Activated gamma-delta T cell treated with anti-CD3 and anti-CD28 coated beads, Interleukin-2, amount 50 U/mL, for 16 hours (primary cell): ENCODE measurements at places on chromosomes 4 and X.

DNA sequence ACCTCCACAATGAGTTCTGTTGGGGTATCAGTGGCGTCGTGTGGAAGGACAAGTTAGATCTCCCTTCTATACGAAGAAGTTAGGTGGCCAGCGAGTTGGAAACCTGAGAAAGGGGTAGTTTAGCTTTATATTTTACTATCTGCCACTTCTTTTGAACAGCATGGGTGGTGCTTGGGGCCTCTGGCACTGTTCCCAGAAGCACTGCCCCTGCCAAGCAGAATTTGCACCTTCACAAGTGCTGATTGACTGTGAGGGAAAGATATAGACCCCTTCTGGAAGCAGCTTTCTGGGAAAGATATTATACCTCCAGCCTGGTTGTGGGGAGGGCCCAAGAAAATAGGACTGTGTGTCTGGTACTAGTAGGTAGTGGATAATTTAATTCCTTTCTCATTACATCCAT is 246.9 kb downstream of the FBXO8 start:
- no peak for DNase-seq

GRCh38 chrX:11081511-11081910 is 29.6 kb upstream of the HCCS start:
- DNase-seq = no peak

- no peak for DNase-seq
These were observed 437.6 kb upstream of the CTSO start for GRCh38 chr4:156391325-156391653.

GRCh38 chr4:76696109-76696508 is 201.8 kb downstream of the SOWAHB start:
- DNase-seq = no peak

- no peak for DNase-seq
These were observed 26.1 kb upstream of the CFAP299 start for GRCh38 chr4:80309294-80310004.

DNA sequence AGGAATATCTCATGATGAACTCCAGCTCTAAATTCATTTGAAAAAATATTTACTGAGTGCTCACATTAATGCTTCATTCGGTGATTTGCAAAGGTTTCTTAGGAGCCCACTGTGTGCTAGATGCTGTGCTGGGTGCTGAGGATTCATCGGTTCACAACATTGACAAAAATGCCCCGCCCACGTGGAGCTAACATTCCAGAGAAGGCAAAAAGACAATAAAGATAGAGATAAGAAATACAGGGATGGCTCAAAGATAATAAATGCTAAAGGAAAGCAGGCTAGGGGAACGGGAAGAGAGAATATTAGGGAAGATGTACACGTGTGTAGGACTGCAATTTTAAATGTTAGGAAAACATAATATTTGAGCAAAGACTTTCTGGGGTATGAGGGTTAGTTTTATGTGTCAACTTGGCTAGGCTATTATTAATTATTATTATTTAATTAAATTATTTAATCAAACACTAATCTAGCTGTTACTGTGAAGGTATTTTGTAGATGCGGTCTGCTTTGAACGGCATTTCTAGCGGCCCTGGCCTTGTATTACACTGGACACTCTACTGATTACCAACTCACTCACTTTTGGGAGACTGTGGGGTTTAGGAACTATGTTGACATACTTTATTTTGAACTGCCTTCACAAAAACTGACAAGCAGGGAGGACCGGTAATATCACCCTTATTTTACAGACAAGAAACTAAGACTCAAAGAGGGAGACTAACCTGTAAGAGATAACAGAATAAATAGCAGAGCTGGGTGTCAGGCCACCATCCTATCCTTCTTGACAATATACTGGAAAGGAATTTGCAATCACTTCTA is 61.9 kb upstream of the IRF2 start:
- no peak for DNase-seq

- no peak for DNase-seq
These were observed 257.8 kb downstream of the TEX13C start for GRCh38 chrX:125577479-125577878.

GRCh38 chr4:168893205-168893604 is 116.8 kb downstream of the CBR4 start:
- no peak for DNase-seq

GRCh38 chrX:84415140-84415539 is 87.1 kb downstream of the HDX start:
- no peak for DNase-seq

- no peak for DNase-seq
These were observed at the start of gene TEC for GRCh38 chr4:48268956-48269860. Gene TEC (minus strand): TSS chr4:48269838. CDS start chr4:48228614, 41,224 bp downstream.

DNA sequence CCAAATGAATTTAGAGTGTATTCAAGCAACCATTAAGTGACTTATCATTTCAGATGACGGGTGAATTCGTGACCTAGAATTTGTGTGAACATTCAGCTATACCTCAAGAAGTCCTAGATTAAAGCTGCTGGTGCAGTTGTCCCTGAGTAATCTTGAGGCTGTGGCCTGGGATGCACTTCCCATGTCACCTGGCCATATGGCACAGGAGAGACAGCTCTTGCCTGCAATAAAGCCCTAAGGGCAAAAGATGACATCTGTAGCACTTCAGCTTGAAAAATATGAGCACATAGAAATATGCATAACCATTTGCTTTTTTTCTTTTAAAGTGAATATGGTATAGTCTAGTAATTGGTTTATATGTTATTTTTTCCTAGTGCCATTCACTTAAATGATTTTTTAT is 125.8 kb downstream of the FHDC1 start:
- DNase-seq = no peak

DNA sequence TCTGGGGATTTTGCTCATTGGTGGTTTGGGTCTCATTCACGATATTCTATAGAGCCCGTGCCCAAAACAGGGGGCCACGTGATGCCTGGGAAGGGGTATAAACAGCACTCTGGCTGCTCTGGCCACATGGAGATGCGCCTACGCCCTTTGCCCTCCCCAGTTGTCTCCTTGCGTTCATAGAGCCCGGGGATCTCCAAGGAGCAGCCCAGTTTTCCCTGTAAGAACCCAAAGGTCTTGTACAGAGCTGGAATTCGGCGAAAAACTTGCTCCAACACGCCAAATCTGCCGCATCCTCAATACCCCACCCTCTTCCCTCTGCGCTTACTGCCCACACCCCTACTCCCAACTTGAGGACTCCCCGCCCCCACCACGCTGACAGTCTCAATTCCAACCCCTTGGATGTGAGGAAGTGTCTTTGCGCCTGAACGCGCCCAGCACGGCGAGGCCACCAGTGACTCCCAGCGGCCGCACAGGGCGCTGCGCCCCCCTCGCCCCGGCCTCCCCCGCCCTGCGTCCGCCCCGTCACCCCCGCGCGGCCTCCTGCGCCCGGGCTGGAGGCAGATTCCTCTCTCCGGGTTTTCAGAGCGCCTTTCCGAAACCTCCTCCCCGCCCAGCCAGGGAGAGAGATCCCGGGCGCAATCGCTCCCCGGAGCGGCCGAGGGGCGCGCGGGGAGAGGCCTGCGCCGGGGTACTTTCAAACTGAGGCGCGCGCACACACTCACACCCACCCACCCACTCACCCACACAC is at the start of gene NHS:
Gene NHS, plus strand, starts transcription at position 582 of the 748 bp plus-strand sequence. CDS start 558 bp downstream, outside the sequence.
- DNase-seq = no peak

GRCh38 chr4:14856062-14856933 is 146.0 kb upstream of the CPEB2 start:
- DNase-seq = no peak

DNA sequence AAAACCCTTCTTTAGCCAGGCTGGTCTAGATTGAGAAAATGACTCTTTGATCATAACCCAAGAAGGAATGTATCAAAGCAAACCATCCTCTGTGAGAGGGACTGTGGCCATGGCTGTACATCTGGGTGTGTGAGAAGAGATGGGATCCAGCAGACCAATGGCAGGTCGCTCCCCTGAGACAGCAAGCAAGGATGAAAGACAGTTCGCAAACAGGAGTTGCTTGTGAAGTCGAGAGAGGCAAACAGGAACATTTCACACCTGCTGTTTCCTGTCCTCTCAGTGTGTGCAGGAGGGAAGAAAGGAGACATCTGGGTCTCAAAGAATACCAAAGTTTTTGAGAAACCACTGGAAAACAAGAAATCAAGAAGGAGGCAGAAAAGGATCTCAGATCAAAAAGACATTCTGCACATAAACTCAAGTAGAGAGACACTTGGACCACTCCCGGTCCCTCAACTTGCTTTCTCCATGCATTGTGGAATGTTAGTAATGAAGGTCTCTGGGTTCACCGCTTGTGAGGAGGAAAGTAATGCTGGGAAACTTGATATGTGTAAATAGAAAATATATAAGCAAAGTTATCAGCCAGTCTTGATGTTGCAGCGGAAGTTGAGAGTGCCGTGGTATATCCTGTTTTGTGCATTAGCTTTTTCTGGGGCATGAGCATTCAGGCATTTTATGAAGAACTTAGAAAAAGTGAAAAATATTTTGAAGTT is 327.5 kb downstream of the BMPR1B start:
- no peak for DNase-seq

DNA sequence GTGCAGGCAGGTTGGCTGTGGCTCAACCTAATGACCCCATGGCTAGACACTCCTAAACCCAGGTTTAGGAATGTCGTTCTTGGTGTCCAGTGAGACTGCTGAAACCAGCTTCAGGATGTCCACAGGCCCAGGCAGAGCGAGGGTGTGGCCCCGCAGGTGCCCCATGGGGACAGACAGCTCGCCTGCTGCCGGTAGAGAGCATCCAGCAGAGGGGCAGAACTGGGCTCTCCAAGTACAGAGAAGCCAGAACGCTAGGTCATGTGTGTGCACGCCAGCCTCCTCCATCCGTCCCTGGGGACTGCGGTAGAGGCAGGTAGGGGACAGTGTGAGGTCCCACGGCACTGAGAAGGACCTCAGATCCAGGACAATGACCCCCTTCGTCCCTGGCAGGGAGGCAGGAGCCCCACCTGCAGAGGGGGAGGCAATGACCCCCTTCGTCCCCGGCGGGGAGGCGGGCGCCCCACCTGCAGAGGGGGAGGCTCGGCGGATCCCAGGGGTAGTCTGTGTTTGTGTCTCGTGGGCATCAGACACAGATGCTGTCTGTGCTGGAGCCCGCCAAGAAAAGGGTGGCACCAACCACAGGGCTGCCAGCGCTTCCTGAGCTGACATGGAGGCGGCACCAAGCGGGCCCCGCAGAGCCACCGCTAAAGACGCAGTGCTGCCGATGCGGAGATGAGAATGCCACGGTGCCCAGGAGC is 118.4 kb downstream of the FAM53A start:
- DNase-seq = no peak

DNA sequence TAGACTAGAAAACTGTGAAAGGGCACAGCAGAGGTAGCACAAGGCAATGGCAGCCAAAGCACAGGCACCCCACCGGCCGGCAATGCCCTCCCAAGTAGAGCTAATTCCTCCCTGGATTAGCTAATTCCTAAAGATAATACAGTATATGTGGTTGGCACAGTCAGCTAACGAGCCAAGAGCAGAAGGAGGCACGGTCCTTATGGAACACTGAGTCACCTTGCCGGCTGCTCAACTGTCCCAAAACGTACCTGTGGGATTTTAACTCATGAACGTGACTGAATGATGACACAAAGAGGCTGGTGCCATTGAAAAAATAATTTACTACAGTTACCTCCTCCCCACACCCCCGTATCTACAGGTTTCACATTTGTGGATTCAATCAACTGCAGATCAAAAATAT is 9.1 kb upstream of the FGFBP1 start:
- no peak for DNase-seq

DNA sequence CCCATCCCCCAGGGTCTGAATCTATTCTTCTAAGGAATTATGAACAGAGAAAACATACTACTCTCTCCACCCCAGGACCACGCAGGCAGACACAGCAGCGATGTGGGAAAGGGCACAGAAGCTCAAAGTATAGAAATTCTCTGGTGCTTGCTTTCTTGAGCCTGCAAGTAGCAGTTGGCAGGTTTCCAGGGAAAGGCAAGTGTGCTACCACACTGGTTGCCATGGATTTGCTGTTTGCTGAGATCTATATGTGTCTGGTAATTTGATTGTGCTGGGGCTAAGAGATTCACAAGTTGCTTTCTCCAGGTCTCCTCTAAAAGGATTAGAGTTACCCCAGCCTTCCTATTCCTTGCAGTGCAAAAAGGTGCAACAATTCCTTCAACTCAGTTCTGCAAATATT is 83.1 kb downstream of the GUCY2F start:
- DNase-seq = no peak

DNA sequence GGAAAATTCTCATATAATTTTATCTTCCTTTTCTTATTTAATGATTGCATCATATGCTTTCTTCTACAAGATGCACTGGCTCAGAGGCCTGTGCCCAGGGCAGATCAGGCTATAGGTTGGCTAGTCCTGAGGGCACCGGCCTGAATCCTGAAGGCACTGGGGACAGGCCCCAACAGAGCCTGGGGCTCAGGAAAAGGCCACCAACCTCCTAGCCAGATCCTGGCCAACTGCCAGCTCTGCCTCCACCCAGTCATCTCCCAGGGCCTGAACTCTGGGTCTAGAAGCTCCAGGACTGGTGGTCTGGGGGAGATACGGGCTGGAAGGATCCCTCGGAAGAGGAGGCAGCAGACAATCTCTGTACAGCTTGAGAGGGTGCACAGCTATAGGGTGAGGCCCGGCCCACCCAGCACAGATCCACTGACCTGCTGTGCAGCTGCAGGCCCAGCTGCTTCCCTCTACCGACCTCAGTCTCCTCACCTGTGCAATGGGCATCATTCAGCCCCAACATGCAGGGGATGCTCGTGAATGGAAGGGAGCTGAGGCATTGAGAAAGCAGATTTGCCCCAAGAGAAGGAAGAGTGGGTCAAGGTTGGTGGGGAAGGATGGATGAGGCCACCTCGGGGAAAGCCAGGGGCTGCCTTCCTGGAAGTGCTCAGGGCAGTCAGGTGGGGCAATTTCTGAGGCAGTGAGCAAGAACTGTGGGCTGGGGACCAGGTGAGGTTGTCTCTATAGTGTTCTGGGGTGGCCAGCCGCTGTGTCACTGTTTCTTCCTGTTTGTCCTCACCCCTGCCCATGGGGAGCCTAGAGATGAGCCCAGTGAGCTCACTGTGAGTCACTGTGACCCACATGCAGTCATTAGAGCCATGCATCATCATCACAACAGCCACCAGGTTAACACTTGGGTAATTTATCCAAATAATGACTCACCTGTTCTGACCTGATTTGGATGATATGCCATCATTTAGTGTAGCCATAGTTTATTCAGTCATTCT is 22.4 kb upstream of the XAGE2 start:
- DNase-seq = no peak

GRCh38 chr4:169024762-169025161 is 14.7 kb upstream of the CBR4 start:
- DNase-seq = no peak

DNA sequence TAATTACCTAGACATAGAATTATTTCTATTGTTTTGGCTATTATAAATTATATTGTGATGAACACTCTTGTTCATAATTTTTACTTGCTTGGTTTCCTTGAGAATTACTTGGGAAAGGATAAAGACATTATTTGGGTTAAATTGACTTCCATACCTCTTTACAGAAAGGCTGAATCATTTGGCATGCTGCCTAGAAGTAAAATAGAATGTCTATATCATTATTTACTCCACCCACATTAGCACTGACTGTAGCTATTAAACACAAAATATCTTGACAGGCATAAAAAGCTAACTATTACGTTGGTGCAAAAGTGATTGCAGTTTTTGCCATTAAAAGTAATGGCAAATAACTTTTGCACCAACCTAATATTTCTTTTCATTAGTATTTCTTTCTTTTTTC is 29.7 kb upstream of the ADH6 start:
- no peak for DNase-seq

GRCh38 chr4:183960046-183960420 is 54.9 kb downstream of the STOX2 start:
- DNase-seq = no peak
